ENCODE measurements at places on chromosomes 6 and 20. TPM values are rescaled to one million over a fixed set of nuclear protein-coding genes. Genes with fewer than 3 reads are reported as not detected.
A peak's percentile ranks its signal among the peaks of the same experiment; 100 is the strongest.

Gene HSPA12B
- 13.2 TPM for polyA plus RNA-seq

Gene CYP24A1
- 1.2 TPM for polyA plus RNA-seq

- DNase-seq, result no peak
Measured at GRCh38 chr6:149334682-149335160, 17.2 kb downstream of the TAB2 start.

Gene C4B
- polyA plus RNA-seq, result 52.1 TPM

GRCh38 chr20:46057856-46058598 lies 29.0 kb downstream of the SLC12A5 start:
- DNase-seq, result no peak

DNA sequence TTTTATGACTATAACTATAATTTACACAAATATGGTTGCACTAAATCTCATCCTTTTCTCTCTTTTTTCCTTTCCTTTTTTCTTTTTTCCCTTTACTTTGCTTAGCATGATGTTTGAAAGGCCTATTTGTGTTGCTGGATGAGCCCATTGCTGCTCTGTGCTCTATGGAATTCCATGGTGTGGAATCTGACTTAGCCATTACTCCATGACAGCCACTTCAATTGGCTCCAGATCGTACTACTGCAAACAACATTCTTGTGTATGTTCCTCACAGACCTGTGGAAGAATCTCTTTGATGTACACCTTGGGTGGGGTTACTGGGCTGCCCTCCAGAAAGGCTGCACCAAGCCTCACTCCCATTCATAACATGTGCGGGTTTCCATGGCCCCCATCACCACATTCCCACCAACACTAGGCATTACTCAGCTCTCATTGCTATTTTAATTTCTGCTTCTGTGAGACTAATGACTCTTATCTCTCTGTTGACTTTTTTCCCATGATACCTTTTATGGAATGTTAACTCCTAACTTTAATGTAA lies 979.0 kb downstream of the KIF16B start:
- no peak for DNase-seq

Gene CLDN20
- polyA plus RNA-seq, result 0.87 TPM

Gene SLC35D3
- 0.71 TPM for polyA plus RNA-seq

DNA sequence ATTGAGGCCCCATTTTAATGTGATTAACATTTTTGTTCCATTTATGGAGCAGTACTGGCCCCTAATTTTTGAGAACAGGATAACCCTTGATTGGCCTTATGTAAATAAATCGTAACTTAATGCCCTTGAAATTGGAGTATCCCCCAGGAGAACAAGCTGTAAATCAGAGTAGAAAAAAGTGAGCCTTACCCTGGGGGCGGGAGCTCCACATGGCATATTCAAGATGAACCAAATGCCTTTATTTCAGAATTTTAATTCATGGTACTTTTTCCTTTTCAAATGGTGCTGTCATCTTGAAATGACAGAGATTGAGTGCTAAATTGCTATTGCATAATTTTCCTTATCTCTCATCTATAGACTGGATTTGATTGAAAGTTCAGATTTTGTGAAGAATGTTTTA lies 809.5 kb upstream of the FLRT3 start:
- no peak for DNase-seq

GRCh38 chr20:45964006-45964400 lies 8.0 kb downstream of the ZNF335 start:
- no peak for DNase-seq

DNA sequence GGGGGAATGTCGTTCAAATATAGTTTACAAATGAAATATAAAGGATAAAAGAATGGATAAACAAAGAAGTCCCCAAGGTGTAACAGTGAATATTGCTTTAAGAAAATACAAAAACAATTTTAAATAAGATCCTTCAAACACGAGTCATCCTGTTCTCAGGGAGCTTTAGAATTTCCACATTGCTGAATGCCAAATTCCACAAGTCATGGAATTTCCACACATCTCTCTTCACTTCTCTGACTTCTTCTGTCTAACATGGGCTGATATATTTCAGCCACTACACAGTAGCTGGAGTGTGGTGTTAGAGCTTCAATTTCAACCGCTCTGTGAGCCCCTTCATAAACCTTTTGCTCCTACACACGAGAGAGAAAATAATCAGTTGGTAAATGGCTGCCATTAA lies 28.0 kb downstream of the IL22RA2 start:
- no peak for DNase-seq

Gene SSTR4
- polyA plus RNA-seq, result 0.59 TPM

GRCh38 chr20:25187635-25188034 lies 7.9 kb upstream of the ENTPD6 start:
- no peak for DNase-seq

DNA sequence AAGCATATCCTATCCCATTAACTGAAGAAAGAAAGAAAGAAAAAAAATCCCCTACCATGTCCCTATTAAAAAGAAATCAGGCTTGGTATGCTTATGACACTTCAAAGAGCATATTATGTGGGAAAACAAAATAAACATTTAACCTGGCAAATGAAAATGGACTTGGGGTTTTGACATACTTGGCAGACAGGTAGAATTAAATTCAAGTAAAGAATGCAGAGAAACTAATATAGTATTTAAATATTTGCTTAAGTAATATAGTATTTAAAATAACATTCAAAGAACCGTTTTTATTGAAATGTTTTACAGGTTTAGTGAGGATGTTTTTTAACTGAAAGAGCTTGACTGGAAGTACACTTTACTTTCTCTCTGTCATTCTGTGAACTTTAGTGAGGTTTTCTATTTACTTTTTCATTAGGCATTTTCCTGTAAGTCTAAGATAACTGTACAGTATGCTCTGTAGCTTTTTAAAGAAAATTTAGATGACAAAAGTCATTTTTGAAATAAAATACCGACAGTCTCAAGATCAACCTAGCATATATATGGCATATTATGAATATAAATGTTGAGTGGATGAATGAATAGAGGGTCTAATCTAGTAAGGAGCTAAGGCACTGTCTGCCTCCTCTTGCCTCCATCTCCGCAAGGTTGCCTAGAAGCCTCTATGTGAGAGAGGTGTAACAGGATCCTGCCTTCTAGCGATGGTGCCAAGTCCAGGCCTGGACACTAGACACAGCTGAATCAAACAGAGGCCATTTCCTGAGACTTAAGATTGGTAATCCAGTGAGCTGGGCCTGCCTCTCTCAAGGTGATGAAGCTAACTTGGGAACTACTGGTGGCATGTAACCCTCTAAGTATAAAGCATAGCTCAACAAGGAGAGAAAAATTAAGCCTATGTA lies 344.4 kb upstream of the RUNX2 start:
- no peak for DNase-seq

GRCh38 chr6:132411296-132411695 lies 10.0 kb upstream of the MOXD1 start:
- no peak for DNase-seq

GRCh38 chr6:33108307-33108706 lies 32.5 kb downstream of the HLA-DPB1 start:
- DNase-seq, result peak; percentile 3

GRCh38 chr20:37877832-37878772 lies 24.8 kb upstream of the VSTM2L start:
- DNase-seq, result no peak

GRCh38 chr20:62523473-62524203 lies 47.8 kb upstream of the GATA5 start:
- no peak for DNase-seq

- DNase-seq, result no peak
Measured at GRCh38 chr6:100084316-100084990, 90.4 kb upstream of the MCHR2 start.

- no peak for DNase-seq
Measured at GRCh38 chr6:165985806-165986299, 181.8 kb downstream of the TBXT start.

- DNase-seq, result no peak
Measured at GRCh38 chr6:20719980-20720379, 185.7 kb downstream of the CDKAL1 start.

GRCh38 chr6:68127074-68127473 lies 508.0 kb upstream of the ADGRB3 start:
- DNase-seq, result no peak

GRCh38 chr6:113486199-113486598 lies 370.9 kb upstream of the MARCKS start:
- DNase-seq, result no peak

GRCh38 chr6:119207971-119208725 lies 129.7 kb upstream of the FAM184A start:
- DNase-seq, result no peak

Gene PRICKLE4
- polyA plus RNA-seq, result 8.8 TPM

GRCh38 chr6:109031416-109031815 lies 63.2 kb downstream of the SESN1 start:
- DNase-seq, result no peak

Gene SAMHD1
- 45.4 TPM for polyA plus RNA-seq

- DNase-seq, result no peak
Measured at GRCh38 chr6:20162515-20162914, 49.8 kb downstream of the MBOAT1 start.

Measured in spinal cord (tissue), 10 donors.